ENCODE measurements at places on chromosomes 13 and 19.

DNA sequence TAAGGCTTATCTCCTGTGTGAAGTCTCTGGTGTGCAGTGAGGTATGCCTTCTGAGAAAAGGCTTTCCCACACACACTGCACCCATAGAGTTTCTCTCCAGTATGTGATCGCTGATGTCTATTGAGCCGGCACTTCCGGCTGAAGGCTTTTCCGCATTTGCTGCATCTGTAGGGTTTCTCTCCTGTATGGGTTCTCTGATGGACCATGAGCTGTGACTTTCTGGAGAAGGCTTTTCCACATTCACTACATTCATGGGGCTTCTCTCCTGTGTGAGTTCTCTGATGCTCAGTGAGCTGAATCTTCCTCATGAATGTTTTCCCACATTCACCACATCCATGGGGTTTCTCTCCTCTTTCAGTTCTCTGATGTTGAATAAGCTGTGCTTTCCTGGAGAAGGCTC lies 14.7 kb downstream of the ZNF577 start:
- no peak for DNase-seq

DNA sequence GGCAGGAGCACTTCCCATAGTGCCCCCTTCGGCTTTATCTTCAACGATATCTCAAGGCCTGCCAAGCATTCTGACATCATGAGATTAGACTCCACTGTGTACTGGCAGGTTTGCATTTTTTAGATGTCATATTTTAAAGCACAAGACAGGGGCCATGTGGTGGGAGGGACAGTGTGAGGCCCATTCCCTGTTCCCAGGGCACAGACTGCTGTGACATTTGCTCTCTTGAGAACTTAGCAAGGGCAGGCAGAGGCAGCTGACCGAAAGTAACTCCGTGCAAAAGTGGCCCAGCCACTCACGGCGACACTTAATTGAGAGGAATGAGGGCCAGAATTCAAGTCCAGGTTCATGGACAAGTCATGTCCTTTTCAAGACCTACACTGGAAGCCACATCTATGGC lies 201.8 kb downstream of the COL4A1 start:
- DNase-seq, result no peak

DNA sequence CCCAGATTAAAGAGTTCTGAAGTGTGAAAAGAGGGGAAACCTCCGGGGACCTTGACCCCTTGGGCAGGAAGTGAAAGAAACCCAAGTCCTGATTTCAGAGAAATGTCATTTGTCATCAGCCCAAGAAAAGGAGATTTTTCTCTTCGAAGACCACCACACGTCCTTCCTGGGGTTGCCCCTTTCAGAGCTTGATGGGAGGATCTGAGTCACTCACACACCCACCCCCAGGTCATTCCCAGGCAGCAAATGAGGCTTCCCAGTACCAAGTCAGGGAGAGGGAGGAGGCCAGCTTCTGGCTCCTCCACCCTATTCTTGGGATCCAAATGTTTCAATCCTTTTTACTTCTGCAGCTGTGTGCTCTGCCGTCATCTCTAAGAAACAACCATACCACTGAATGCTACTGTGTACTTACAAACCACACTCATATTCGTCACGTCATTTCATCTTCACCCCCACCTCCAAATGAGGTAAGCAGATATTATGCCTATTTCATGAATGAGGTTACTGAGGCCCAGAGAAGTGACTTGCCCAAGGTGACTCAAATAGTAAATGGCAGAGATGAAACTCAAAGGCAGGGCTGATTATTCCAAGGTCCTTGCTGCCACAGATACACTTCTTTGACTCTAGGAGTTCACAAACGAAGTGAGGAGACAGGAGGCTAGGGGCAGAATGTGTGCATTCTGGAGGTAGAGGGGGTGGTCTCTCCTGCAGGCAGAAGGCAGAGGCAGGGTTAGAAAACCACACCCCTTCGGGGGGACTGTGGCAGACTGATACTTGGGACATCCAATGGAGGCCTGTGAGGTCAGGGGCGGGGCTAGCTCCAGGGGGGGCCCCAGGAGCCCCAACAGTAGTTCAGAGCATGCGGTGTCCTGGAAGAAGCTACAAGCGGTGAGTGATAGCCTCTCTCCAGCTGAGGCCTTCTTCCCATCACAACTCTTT lies 5.0 kb upstream of the KMT2B start:
- DNase-seq, result peak; percentile 49

DNA sequence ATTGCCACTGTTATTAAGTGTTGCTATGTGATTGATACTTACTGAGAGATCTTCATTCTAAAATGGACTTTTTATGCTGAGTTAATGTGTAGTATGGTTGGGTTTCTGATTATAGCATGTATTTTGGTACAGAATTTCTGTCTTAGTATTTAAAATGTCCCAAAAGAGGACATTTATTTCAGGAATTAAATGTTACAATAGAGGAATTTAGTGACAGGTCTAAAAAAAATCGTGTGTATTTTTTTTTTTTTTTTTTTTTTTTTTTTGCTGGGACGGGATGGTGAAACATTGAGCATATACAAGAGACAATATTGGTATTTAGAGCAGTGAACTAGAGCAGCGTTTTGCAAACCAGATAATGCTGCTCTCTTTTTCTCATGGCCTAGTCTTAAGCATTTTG lies 27.9 kb downstream of the URI1 start:
- no peak for DNase-seq

DNA sequence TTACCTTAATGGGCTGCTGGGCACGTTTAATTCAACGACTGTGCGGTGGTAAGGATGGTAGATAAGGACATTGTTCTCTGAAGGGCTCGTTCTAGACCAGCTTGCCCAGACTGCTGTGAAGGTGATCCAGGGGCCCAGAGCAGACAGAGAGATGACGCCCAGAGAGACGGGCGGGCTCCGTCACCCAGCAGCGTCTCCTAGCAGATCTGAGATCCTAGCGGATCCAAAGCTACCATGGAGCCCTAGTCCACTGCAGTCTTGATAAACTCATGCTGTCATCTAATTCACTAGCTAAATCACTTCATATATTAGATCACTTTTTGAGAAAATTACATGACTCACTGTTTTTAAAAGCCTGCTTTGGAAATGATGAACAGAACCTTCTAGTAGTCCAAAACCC lies 21.5 kb downstream of the COL4A2 start:
- DNase-seq, result no peak

GRCh38 chr13:41613471-41613870 lies 156.1 kb downstream of the RGCC start:
- no peak for DNase-seq

GRCh38 chr13:91845612-91846011 lies 447.2 kb downstream of the GPC5 start:
- DNase-seq, result no peak

DNA sequence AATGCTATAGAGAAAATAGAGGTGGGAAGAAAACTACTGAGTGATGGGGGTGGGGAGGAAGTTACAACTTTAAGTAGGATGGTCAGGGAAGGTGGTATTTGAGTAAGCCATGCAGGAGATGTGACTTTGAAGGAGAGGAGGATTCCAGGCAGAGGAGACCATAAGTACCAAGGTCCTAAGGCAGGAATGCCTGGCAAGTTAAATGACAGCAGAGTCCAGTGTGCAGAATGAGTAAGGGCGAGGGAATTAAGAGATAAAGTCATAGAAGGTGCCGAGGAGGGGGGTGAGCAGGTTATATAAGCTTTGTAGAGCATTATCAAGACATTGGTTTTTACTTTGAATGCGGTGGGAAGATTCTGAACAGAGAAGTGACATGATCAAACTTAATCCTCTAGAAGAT lies 43.2 kb upstream of the WDFY2 start:
- no peak for DNase-seq

GRCh38 chr13:72537782-72538181 lies 189.6 kb downstream of the MZT1 start:
- no peak for DNase-seq

DNA sequence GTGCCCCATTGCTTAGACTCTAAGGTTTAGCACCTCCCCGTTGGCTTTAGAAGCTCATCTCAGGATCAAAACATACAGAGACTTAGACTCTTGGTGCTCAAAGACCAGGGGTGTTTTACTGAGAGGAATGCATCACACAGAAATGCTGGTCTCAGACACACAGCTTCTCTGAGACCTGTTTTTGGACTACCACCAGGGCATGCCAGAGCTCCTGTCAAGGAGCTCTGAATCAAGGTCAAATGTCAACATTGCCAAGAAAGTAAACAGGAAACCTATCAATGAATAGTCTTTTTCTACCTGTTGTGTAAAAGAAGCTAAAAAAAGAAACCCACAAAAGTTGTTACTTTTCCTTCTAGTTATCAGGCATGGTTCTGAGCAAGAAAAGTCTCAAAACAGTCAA lies 149.2 kb downstream of the COL4A1 start:
- no peak for DNase-seq

- DNase-seq, result no peak
These were observed 479.6 kb downstream of the DIAPH3 start for GRCh38 chr13:59684105-59684504.

- DNase-seq, result no peak
These were observed 141.9 kb downstream of the PCCA start for GRCh38 chr13:100230769-100231149.

- no peak for DNase-seq
These were observed 95.7 kb downstream of the ARHGEF7 start for GRCh38 chr13:111210544-111211469.

DNA sequence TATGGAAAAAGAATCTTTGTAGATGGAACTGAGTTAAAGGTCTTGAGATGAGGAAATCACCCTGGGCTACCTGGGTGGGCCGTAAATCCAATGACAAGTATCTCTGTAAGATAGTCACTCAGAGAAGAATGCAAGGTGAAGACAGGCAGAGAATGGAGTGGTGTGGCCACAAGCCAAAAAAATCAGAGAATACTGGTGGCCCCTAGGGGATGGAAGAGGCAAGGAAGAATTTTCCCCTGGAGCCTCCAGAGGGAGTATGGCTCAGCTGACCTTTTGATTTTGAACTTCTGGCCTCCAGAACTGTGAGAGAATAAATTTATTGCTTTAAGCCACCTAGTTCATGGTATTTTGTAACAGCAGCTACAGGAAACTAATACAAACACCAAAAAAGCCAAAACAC lies 32.7 kb upstream of the CSNK1A1L start:
- DNase-seq, result no peak

GRCh38 chr13:92938486-92939020 lies 288.1 kb upstream of the GPC6 start:
- no peak for DNase-seq

GRCh38 chr13:47588676-47589075 lies 412.4 kb downstream of the SUCLA2 start:
- no peak for DNase-seq

GRCh38 chr13:90276216-90276615 lies 1071.3 kb upstream of the MIR17HG start:
- DNase-seq, result no peak

GRCh38 chr13:113408562-113408961 lies 44.6 kb upstream of the GRTP1 start:
- no peak for DNase-seq

GRCh38 chr19:5877882-5878281 lies 7.5 kb upstream of the FUT5 start:
- DNase-seq, result no peak

DNA sequence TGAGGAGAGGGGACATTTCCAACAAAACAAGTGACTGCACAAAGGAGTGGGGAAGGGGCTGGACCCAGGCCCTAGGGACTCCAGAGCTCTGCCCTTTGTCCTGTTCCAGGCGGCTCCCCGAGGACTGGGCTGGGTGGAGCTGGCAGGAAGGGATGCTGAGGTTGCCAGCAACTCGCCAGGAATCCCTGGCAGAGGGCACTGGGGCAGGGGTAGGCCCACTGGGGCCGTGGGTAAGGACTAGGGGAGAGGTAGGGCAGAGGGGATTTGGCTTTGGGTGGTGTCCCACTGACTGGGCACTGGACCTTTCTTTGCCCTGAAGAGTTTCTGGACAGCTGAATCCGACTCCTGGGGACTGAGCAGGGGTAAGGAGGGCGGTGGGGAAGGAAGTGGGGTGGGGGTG lies 7.9 kb downstream of the LIPE start:
- DNase-seq, result no peak

GRCh38 chr19:13031917-13032623 lies 36.8 kb downstream of the NFIX start:
- DNase-seq, result no peak

GRCh38 chr19:46481223-46481848 lies 10.0 kb upstream of the PNMA8A start:
- DNase-seq, result no peak

DNA sequence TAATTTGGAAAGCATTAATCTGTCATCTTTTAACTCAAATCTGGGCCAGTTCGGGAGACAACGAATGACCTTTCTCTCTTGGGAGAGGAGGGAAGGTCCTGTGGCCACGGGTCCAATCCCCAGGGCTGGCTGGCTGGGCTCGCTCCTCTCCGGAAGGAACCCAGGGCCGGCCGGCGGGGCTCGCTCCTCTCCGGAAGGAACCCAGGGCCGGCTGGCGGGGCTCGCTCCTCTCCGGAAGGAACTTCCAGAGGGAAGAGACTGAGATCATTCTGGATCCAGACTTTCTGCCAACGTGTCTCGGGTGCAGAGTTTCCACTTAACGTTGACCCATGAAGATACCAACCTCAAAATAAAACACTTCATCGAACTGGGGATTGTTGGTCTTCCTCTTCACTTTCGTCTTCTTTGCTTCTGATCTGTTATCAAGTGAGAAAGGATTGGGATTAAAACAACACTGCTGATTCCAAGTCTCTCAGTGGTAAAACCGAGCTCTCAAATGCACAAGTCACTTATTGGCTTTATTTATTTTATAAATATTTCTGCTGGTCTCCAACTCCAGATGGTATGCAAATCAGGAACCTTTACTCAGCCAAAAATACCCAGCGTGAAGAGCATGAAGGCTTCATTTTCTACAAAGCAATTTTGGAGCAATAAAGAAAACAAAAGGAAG lies 53.3 kb upstream of the C13orf46 start:
- no peak for DNase-seq

- no peak for DNase-seq
These were observed 7.0 kb upstream of the MYDGF start for GRCh38 chr19:4676955-4677731.

- DNase-seq, result peak; percentile 22
These were observed 427 bp downstream of the ZNF160 start for GRCh38 chr19:53102756-53103233.

DNA sequence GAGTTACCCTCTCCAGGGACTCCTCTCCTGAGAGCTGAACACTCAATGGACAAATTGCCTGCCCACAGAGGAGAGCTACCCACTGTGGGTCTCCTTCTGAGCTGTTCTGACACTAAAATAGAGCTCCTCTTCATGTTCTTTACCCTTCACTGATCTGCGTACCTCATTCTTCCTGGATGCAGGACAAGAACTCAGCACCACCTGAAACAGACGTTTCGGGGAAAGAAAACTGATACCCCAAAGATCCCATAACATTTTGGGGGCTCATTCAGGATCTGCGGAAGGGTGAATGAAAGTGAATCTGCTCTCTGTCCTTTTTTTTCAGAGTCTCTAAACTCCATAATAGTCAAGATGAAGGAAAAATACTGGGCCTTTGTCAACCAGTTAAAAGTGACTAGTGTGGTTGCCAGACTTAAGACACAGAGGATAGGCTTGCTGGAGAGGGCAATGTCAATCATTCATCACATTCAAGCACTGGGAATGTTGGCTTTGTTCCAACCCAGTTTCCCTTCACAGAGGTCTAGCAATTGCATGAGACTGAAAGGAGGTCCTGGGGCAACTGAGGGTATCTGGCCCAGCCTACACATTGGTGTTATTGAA lies 136.7 kb upstream of the SLITRK6 start:
- DNase-seq, result no peak

GRCh38 chr13:96848286-96848685 lies 146.0 kb downstream of the OXGR1 start:
- DNase-seq, result no peak

- DNase-seq, result no peak
These were observed 7.6 kb downstream of the DOHH start for GRCh38 chr19:3492919-3493318.

- no peak for DNase-seq
These were observed 78.0 kb downstream of the ZC3H13 start for GRCh38 chr13:45974500-45974899.

GRCh38 chr13:48246102-48246501 lies 13.1 kb downstream of the ITM2B start:
- no peak for DNase-seq

Data from stimulated activated CD4-positive, alpha-beta T cell treated with anti-CD3 and anti-CD28 coated beads, Interleukin-2, amount 100 ng/mL, for 4 hours (primary cell).